Small intestine (tissue), 16 donors: ENCODE measurements at places on chromosomes 11 and 22.

- no peak for DNase-seq
Measured at GRCh38 chr22:44956840-44957767, 52.7 kb downstream of the PHF21B start.

- no peak for DNase-seq
Measured at GRCh38 chr11:86916330-86916729, 38.9 kb downstream of the FZD4 start.

DNA sequence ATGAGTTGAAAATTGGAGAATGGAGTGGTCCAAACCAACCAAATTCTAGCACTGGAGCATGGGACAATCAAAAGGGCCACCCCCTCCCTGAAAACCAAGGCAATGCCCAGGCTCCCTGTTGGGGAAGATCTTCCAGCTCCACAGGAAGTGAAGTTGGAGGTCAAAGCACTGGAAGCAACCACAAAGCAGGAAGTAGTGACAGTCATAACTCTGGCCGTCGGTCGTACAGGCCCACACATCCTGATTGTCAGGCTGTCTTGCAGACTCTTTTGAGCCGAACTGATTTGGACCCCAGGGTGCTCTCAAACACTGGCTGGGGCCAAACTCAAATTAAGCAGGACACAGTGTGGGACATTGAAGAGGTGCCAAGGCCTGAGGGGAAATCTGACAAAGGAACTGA lies 80.5 kb upstream of the ADSL start:
- DNase-seq = no peak

DNA sequence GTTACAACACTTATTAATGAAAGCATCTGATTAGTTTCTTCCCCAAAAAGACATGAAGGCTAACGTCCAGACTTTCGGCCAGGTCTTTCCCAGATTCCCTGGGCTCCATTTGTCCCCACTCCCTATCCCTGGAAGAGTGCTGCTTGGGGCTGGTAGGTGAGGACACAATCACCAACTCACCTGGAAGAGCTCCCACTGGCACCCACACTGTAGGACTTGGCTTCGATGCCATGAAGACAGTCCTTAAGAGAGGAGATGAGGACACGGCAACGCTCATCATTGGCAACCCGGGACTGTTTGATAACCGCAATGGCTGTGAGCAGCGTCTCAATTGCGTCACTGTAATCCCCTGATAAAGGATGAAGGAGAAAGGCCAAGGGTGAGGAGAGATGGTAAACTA lies 18.2 kb downstream of the CPSF7 start:
- DNase-seq = no peak

- DNase-seq = no peak
Measured at GRCh38 chr11:16809886-16810668, 71.6 kb downstream of the C11orf58 start.

DNA sequence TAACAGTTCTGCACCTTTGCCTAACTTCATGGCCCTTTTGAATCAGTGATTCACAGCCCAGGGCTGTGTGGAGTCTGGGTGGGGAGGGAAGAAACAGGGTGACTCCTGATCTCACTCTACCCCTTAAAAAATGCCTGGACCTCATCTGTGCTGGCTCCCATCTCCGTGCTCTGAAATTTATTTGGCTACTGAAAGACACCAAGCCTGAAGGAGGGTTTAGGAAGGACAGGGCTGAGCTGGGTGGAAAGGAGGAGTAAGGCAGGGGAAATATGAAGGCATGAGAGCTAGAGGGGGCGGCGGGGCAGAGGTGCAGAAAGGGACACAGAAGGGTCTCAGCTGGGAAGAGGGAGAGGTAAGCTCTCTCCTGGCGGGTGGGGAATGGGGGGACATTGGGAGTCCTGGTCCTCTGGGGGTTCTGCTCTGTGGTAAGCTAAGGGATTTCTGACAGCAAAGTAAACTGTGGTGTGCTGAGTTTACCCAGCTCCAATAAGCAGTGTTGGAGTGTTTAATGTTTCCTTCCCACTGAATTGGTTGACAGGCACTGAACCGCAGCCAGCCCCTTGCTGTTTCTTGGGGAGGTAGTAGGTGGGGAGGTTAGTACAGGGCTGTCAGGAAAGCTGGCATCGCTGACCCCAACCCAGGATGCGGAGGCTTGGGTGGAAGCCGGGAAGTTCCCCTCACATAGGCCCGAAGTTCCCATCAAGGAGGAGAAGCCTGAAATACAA lies 71.1 kb downstream of the RPUSD4 start:
- no peak for DNase-seq
